ENCODE measurements at places on chromosomes 4 and X. TPM values are rescaled to one million over a fixed set of nuclear protein-coding genes. Genes with fewer than 3 reads are reported as not detected.
A peak's percentile ranks its signal among the peaks of the same experiment; 100 is the strongest.

The WDR45 gene
- total RNA-seq: 98.6 TPM

The MAGEH1 gene
- 23.0 TPM for total RNA-seq

GRCh38 chrX:29922607-29923006 lies 292.8 kb upstream of the MAGEB2 start:
- no peak for DNase-seq
- H3K4me1 ChIP-seq: no peaks in the 10 kb centered on the region
- no peaks in the 10 kb centered on the region for H3K36me3 ChIP-seq
- no peak overlapping the region for H3K27ac ChIP-seq
- peaks cover 4% of the 10 kb centered on the region for H3K27me3 ChIP-seq

The MCF2 gene
- total RNA-seq: not detected

- no peak for DNase-seq
- H3K4me1 ChIP-seq: no peaks in the 10 kb centered on the region
- no peaks in the 10 kb centered on the region for H3K36me3 ChIP-seq
These were observed 582.7 kb upstream of the AADAT start for GRCh38 chr4:170672381-170672965.

The FAM114A1 gene
- 74.6 TPM for total RNA-seq

The GJB1 gene
- total RNA-seq: 1.8 TPM

The HSD17B13 gene
- 1.6 TPM for total RNA-seq

GRCh38 chr4:52366191-52366590 lies 292.9 kb downstream of the USP46 start:
- no peaks in the 10 kb centered on the region for H3K36me3 ChIP-seq
- no peak for DNase-seq
- H3K27me3 ChIP-seq: no peaks in the 10 kb centered on the region
- no peak overlapping the region for H3K4me3 ChIP-seq

GRCh38 chrX:139093201-139093600 lies 381.7 kb upstream of the FGF13 start:
- H3K4me1 ChIP-seq: no peaks in the 10 kb centered on the region
- DNase-seq: no peak
- no peak overlapping the region for H3K4me3 ChIP-seq
- no peak overlapping the region for H3K27ac ChIP-seq

DNA sequence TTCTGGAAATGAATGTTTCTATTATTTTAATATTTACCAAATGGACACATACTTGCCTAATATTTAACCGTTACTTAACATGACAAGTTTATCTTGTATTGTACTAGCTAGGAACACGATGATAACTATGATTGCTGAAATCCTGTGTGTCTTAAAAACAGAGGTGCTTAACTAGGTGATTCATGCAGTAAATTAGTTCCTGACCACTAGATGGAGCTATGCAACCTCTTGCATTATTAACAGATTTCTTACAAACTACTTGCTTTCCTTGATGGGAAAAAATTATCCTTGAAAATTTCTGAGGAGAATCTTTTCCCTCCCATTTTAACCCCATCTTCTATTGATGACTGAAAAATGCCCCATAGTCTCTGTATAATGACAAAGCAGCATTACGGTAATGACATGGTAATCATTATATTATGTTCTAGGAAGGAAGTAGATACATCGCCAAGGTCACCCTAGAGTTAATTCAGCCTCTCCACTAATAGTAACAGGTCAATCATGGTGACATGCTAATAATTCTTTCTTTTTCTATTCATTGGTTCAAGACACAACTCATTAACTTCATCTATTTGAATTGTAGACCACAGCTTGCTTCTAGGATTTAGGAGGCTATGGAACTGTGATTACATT lies 844.2 kb downstream of the RAPGEF2 start:
- no peak overlapping the region for H3K4me3 ChIP-seq
- H3K36me3 ChIP-seq: no peaks in the 10 kb centered on the region
- no peaks in the 10 kb centered on the region for H3K4me1 ChIP-seq
- DNase-seq: no peak

GRCh38 chr4:105361053-105361452 lies 112.8 kb downstream of the PPA2 start:
- no peak overlapping the region for H3K27ac ChIP-seq

The MAGEB2 gene
- not detected for total RNA-seq

GRCh38 chr4:69092190-69092589 lies 4.1 kb upstream of the UGT2B7 start:
- no peak overlapping the region for H3K4me3 ChIP-seq
- H3K27ac ChIP-seq: no peak overlapping the region
- DNase-seq: no peak

- no peak for DNase-seq
- H3K27me3 ChIP-seq: no peaks in the 10 kb centered on the region
- H3K36me3 ChIP-seq: no peaks in the 10 kb centered on the region
- no peak overlapping the region for H3K27ac ChIP-seq
These were observed 117.7 kb downstream of the PPA2 start for GRCh38 chr4:105356194-105356593.

- no peaks in the 10 kb centered on the region for H3K27me3 ChIP-seq
- H3K36me3 ChIP-seq: no peaks in the 10 kb centered on the region
- peak overlapping the region; percentile 92 for H3K27ac ChIP-seq
- no peak for DNase-seq
- H3K4me3 ChIP-seq: peak overlapping the region; percentile 73
These were observed 5.4 kb upstream of the CCDC120 start for GRCh38 chrX:49053223-49054072.

DNA sequence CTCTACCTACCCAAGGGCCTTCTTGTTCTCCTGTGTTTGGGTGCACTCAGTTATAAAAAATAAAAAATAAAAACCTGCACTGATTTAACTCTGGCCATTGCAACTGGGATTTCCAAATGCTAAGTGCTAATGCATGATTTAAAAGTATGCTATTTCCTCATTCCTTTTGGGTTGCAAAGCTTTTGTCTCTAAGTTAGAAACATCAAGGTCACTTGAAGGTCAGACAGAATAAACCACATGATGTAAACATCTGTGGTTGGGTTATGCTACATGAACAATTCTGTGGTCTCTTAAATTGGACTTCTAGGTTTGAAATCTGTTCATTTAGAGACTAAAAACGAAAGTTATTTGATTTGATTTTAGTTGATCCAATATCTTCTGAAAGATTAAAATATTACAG lies 1547.4 kb upstream of the TENM3 start:
- no peak overlapping the region for H3K4me3 ChIP-seq
- H3K27ac ChIP-seq: no peak overlapping the region
- no peaks in the 10 kb centered on the region for H3K36me3 ChIP-seq
- no peak for DNase-seq

The MAGEA3 gene
- total RNA-seq: not detected

GRCh38 chr4:173525118-173526011 lies 4.7 kb downstream of the HAND2 start:
- peaks cover 94% of the 10 kb centered on the region for H3K27me3 ChIP-seq
- no peak for DNase-seq
- H3K27ac ChIP-seq: peak overlapping the region; percentile 22

The STPG2 gene
- 0.48 TPM for total RNA-seq

DNA sequence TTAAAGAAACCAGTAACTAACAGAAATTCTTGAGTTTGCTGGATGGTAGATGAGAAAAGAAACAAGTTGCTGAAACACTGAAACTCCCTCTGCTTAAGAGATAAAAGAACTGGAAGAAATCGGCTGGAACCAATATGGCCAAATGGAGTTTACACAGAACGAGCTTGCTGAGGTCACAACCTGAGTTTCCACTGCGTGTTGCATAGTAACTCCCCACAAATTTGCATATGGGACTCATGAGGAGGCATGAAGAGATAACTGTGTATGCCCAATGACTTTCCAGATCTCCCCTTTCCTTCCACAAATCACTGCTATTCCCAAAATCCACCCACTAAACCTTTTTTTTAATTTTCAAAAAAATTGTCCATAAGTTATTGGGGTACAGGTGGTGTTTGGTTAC lies 10.2 kb upstream of the SMR3B start:
- H3K27me3 ChIP-seq: no peaks in the 10 kb centered on the region
- no peak overlapping the region for H3K4me3 ChIP-seq
- no peaks in the 10 kb centered on the region for H3K36me3 ChIP-seq

GRCh38 chrX:140164391-140164790 lies 199.1 kb upstream of the CXorf66 start:
- no peak for DNase-seq
- no peaks in the 10 kb centered on the region for H3K4me1 ChIP-seq
- no peaks in the 10 kb centered on the region for H3K36me3 ChIP-seq
- no peak overlapping the region for H3K4me3 ChIP-seq
- no peaks in the 10 kb centered on the region for H3K27me3 ChIP-seq

- H3K27ac ChIP-seq: peak overlapping the region; percentile 94
- peaks cover 5% of the 10 kb centered on the region for H3K4me1 ChIP-seq
- H3K27me3 ChIP-seq: no peaks in the 10 kb centered on the region
- no peak for DNase-seq
- H3K36me3 ChIP-seq: no peaks in the 10 kb centered on the region
These were observed 5.1 kb downstream of the AFF1 start for GRCh38 chr4:86939729-86940575.

DNA sequence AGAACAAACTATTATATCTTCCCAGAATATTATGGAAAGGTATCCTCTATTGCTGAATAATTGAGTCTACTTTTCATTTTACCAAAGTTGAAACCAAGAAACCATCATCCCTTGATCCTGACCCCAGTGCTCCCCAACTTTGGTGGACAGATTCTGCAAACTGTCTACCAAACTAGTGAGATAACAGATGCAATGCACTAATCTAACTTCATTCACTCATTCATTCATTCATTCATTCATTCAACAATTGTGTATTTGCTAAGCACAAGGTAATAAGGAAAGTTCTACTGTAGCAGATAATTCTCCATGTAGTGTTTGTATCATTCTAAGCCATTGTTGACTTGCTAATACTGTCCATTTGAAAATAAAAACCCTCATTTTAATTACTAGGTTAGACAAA lies 150.6 kb downstream of the UNC5C start:
- no peak overlapping the region for H3K27ac ChIP-seq
- no peak for DNase-seq
- no peaks in the 10 kb centered on the region for H3K4me1 ChIP-seq
- no peak overlapping the region for H3K4me3 ChIP-seq
- H3K27me3 ChIP-seq: no peaks in the 10 kb centered on the region

GRCh38 chrX:75155447-75155826 lies 646 bp downstream of the ABCB7 start:
- H3K4me1 ChIP-seq: no peaks in the 10 kb centered on the region
- no peaks in the 10 kb centered on the region for H3K36me3 ChIP-seq
- DNase-seq: no peak
- no peaks in the 10 kb centered on the region for H3K27me3 ChIP-seq
- peak overlapping the region; percentile 58 for H3K4me3 ChIP-seq

The PHF8 gene
- total RNA-seq: 32.8 TPM

GRCh38 chrX:98409867-98410266 lies 1526.2 kb downstream of the RPA4 start:
- H3K4me1 ChIP-seq: no peaks in the 10 kb centered on the region
- H3K36me3 ChIP-seq: peaks cover 4% of the 10 kb centered on the region
- H3K27me3 ChIP-seq: peaks cover 25% of the 10 kb centered on the region
